ENCODE measurements at places on chromosomes 6 and 20.

GRCh38 chr6:81304466-81304865 lies 448.0 kb downstream of the TENT5A start:
- DNase-seq = no peak

GRCh38 chr6:72724545-72724944 lies 102.7 kb downstream of the KCNQ5 start:
- DNase-seq = no peak

GRCh38 chr6:36772397-36772796 lies 66.8 kb downstream of the CPNE5 start:
- DNase-seq = no peak

- DNase-seq = no peak
Observed at GRCh38 chr20:19758133-19758500, at the start of gene RIN2. Gene RIN2, plus strand, starts transcription at chr20:19758258. Its CDS starts 131,344 bp downstream, at chr20:19889602.

DNA sequence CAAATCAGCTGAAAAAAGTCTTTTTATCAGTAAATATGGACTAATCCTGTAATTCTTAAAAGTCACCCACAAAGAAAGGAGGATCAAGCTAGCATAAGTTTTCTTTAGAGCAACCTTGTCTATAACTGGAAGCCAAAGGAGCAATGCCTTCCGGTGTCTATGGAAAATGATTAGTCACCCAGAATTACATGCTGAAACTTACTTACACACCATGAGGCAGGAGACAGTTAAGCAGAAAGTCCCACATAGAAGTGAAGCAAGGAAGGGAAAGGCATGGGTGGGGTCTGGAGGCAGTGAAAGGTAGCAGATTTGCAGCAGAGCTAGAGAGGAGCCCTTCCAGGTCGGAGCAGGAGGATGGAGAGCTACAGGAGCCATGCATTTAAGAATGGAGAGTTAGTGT lies 153.7 kb upstream of the RIPOR2 start:
- DNase-seq = no peak

Measured in HepG2 (cell line).